ENCODE measurements at places on chromosomes 6 and 20. TPM values are rescaled to one million over a fixed set of nuclear protein-coding genes. Genes with fewer than 3 reads are reported as not detected.

The CNKSR3 gene
- total RNA-seq: 22.2 TPM

The TRIM40 gene
- total RNA-seq: not detected

The KHDC1L gene
- total RNA-seq: not detected

The ATAT1 gene
- 14.8 TPM for total RNA-seq

DNA sequence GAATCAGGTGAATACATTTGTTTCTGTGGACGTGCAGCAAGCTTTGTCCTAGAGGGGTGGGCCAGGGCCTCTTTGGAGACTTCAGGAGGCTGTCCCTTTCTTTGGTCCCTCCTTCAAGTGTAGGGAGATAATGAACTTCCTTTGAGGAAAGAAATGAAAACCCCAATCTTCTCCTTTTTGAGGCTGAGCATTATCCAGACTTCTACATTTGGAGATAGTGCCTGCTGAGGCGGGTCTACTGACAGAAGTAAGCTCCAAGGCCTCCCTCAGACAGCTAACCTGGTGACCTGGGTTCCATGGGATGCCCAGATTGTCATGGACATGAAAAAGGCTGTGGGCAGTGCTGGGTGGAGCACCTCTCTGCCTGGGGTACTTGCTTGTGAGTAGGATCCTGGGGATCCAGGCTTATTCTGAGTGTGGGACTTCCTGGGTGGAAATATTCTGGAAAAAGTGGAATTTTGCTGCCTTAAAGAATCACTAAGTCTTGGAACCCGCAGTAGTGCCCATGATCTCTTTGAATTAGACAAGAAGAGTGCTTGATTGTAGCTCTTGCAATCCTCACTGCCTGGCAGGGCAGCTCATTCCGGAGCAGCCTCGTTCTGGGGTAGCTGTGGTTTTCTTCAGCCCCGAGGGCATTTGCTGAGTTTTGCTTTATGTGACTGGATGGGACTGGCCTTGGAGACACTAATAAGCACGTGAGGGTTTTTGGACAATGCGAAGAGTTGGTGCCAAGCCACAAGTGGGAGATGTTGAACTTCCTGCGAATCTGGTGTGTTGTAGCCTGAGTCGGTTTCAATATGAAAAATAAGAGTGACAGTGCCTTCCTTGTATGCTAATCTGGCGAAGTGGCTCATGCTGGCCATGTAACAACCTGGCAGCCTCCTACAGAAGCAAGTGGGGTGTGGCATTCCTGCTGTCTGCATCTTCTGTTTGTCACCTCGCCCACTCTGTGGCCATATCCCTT is 28.1 kb downstream of the SNRNP48 start:
- peak; percentile 67 for DNase-seq

DNA sequence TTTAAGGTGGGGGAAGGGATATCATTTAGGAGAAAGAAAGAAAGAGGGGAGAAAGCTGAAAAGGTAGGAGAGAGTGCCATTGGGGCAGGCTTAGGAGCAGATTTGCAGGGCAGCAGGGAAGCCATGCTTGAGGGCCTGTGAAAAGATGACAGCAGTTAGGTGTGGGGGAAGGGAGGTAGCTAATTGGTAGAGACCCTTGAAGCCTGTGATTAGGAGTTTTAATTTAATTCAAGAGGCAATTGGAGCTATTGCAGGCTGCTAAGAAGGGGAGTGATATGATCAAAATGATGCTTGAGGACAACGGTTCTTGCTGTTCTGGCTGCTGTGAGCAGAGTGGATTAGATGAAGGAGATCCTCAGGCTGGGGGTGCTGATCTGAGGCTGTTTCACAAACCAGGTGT is 24.5 kb upstream of the SEC63 start:
- DNase-seq: no peak

DNA sequence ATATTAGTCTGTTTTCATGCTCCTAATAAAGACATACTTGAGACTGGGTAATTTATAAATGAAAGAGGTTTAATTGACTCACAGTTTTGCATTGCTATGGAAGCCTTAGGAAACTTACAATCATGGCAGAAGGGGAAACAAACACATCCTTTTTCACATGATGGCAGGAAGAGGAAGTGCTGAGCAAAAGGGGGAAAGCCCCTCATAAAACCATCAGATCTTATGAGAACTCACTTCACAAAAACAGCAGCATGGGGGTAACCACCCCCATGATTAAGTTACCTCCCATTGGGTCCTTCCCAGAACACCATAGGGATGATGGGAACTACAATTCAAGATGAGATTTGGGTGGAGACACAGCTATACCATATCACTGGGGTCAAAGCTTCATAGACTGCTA is 254.2 kb downstream of the ERMARD start:
- DNase-seq: no peak

DNA sequence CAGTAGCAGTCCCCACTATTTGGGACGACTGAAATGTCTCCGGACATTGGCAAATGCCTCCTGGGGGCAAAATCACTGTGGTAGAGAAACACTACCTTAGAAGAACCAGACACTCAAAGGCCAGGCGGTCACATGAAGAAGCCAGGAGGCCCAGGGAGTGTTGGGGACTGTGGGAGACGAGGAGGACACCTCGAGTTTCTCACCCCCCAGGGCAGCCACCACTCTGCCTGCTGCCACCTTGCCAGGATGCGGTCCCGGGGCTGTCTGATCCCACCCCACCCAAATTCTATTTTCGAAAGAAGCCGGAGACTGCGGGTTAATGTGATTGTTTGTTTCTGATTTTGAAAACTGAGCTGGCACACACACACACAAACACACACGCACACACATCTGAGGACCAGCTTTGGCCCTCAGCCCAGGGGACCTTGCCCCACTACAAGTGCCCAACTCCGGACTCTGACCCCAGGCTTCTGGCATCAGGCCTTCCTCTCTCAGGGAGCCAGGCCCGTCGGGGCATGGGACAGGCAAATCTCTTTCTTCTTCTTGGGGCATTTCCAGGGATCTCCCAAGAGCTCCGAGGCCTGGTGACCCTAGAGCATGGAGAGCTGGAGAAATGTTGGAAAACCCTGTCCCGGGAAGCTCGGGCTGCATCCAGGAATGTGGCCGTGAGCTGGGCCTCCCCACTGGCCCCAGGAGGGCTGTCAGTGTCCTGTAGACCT is 187.5 kb upstream of the PMEPA1 start:
- DNase-seq: peak; percentile 53

- DNase-seq: no peak
Observed at GRCh38 chr6:159899994-159900745, 9.4 kb downstream of the MAS1 start.

DNA sequence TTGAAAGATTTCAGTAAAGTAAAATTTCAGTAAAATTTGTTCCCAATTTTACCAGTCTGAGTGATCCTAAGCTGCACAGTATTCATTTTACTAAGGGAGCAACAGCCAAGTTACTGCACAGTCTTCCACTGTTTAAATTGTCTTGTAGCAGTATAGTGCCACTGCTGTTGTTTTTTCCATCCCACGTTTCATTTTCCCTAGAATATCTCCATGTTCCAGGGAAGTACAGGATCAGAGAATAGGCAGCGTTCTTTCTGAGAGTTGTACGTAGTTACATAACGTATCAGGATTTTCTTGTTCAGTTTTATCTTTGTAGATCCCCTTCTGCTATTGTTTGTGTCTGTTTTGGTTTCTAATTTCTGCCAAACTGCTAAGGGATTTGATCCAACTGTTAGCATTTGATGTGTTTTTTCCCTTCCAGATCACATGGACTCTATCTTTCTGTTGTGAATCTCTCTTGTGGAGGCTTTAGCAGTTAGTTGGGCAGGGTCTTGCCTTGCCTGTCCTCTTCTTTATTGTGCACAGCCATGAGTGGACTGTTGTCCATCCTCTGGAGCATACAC is 38.4 kb downstream of the BCKDHB start:
- DNase-seq: no peak

GRCh38 chr6:96610019-96610418 is 47.1 kb downstream of the FHL5 start:
- DNase-seq: no peak
